ENCODE measurements at places on chromosomes 7 and 10.

DNA sequence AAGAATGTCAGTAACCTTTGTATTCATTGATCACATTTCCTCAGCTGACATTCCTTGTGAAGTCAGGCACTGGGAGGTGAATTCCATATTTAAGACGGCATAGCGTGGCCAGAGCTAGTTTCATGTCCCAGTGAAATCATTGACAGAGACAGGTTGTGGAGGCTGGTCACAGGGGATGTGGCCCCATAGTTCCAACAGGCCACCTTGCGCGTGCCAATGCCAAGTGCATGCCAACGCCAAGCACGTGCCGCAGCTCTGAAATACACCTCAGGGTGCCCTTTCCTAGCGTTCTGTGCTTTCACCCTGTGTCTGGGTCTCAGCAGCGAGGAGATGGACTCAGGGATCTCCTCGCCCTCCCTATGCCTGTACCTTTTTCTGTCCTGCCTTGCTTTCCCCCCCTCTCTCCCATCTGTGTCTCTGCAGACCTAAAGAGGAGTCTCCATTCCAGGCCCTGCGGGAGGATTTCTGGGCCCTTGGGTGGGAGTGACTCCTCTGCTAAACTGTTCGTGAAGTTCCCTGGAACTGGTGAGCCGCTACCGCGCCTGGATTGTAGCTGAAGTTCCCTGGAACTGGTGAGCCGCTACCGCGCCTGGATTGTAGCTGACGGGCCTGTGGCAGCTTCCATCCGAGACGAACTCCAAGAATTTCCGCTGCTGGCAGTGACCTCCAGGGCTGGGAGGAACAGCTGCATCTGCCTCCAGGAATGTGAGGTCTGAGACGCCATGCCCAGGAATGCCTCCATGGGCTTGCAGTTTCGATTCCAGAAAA is 19.7 kb downstream of the AQP1 start:
- DNase-seq: no peak

DNA sequence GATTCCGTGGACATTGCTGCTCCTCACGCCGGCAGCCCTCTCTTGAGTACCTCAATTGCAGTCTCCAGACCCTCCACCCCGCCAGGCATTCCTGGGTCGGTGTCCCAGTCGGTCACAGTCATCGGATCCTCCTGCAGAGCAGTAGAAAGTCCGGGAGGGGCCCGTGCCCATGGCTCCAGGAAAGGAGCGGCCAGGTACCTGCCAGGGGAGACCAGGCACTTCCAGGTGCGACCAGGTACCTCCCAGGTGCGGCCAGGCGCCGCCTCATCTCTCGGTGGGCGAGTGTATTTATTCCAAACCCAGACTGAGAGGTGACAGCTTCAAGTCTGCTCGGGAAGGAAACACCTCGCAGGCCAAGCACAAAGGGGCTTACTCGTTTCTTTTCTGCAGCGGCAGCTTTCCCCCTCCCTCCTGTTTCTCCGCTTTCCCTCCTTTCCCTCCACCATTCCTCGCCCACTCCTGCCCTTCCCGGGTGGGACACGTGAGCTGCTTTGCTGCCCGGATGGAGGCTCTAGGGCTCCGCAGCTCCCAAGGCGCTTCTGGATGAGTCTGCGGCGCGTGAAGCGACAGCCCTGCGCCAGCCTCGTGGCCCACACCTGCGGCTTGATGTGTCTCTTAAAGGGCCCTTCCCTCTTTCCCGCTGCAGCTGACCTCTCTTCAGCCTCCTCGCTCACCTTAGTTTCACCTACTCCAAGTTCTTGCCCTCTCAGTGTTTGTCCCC is 39.4 kb upstream of the AGK start:
- DNase-seq: no peak

DNA sequence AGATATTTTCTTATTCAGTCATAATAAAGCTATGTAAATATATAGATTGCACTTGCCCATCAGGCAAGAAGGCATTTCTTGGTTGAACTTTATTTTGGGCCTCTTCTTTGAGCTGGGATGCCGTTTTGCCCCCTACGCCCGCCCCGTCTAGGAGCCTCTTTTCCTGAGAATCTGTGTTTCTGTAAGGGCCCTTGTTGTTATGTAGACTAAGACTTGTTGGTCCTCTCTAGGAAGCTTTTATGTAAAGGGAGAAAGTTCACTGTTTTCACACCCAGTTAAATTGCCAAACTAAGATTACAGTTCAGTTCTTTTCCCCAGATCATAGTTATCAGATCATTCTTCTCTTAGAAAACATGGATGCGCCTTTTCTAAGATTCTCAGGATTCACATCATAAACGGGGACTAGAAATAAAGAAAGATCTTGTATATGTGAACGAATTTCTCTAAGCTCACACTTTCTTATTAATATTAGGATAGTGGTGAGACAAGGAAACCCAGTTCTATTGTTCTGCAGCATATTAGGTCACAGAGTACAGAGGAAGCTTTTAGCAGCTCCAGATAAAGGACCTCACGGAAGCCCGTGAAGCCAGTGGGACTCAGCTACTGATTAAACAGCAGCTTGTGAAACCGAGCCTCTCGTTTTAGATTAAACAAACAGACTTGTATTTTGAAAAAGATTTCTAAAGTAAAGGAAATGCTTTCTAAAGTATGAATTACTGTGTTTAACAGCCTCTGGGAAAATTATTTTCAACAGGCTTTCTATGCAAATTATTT is 3.8 kb downstream of the LMTK2 start:
- DNase-seq: no peak

- peak; percentile 33 for DNase-seq
These were observed 88.4 kb downstream of the BEND7 start for GRCh38 chr10:13440185-13441061.

- DNase-seq: no peak
These were observed 64.2 kb downstream of the BICC1 start for GRCh38 chr10:58576751-58577436.

- no peak for DNase-seq
These were observed 52.4 kb upstream of the NANOS1 start for GRCh38 chr10:118977022-118977599.

DNA sequence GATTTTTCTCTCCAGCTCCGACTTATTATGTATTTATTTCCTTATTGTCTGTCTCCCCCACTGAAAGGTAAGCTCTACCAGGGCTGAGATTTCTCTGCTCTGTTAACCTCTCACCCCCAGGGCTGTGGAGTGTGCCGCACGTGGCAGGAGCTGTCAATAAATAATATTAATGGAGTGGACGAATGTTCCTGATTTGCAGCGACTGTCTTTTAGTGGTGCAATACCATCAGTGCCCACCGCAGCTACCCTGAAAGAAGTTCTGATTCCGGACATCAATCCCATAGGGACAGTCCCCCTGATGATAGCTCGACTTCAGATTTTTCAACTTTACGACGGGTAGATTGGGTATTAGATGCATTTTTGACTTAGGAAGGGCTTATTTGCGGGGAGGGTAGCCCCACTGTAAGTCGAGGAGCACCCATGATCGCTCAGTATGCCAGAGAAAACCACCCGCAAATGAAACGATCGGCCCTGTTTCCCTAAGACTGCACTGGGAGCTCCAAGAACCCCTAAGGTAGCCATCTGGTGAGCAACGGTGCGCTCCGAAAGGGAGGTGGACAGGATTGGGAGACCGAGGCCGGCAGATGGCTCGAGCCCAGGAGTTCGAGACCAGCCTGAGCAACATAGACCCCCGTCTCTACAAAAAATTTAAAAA is 986 bp upstream of the PPP2R2D start:
- no peak for DNase-seq

- no peak for DNase-seq
These were observed 46.9 kb upstream of the BTBD16 start for GRCh38 chr10:122224159-122224558.

DNA sequence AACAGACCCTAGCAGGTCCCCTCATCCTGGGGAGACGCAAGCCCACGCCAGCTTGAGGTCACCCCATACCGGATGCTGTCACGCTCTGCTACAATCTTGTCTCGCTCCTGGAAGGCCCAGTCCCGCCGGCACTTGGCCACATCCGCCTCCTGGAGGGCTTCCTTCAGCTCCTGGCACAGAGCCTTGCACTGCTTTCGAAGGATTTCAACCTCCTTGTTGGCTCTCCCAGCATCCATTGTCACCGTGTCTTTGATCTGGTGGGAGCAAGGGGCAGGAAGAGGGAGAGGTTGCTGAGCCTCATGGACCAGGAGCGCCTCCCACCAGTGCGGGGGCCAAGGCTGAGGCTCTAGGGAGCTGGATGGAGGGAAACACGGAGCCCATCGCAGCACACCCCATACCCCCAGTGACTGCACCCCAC is 90.9 kb downstream of the DLG5 start:
- DNase-seq: no peak

DNA sequence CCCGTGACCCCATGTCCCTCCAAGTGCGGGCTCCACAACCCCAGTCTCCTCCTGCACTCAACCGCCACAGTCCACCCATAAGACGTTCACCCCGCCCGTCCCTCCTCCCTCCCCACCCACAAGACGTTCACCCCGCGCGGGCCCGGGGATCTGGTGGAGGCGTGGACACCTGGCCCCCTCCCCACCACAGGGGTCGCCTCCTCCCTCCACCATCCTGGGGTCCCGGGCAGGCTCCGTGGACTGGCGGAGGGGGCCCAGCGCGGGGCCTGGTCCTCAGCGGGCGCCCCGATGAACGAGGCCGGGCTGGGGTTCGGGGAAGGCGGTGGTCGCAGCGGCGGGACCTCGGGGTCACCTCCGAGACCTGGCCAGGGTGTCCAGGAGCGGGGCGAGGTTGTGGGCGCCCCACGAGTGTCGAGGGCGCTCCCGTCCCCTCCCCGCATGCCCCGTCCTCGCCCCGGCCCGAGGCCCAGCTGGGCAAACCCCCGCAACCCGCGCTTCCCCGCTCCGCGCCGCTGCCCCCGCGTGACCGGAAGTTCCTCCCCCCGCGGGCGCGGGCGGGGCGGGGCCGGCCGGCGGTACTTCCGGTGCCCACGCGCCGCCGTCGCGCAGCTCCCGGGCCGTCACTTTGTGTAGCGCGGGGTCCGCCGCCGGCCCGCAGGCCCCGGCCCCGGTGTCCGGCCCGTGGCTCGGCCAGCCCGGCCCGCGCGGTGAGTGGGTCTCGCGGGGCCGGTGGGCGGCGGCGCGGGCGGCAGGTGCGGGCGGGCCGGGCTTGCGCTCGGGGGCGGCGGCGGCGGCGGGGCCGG is at the start of gene ZNF316:
Gene ZNF316 (plus strand): TSS at position 578 of the 803 bp plus-strand sequence. CDS start 5,092 bp downstream, outside the sequence.
- DNase-seq: peak; percentile 55

- no peak for DNase-seq
These were observed 174.5 kb upstream of the ZMIZ1 start for GRCh38 chr10:78894089-78894840.

DNA sequence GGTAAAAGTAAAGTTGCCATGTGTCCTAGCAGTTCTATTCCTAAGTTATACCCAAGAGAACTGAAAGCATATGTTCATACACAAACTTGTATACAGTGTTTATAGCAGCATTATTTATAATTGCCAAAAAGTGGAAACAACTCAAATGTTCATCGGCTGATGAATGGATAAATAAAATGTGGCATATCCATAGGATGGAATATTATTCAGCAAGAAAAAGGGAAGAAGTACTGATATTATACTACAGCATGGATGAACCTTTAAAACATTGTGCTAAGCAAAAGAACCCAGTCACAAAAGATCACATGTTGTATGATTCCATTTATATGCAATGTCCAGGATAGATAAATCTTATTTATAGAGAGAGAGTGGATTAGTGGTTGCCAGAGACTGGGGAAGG is 68.9 kb downstream of the NRF1 start:
- DNase-seq: no peak

- DNase-seq: no peak
These were observed 4.2 kb downstream of the ZNF488 start for GRCh38 chr10:47379901-47380300.

DNA sequence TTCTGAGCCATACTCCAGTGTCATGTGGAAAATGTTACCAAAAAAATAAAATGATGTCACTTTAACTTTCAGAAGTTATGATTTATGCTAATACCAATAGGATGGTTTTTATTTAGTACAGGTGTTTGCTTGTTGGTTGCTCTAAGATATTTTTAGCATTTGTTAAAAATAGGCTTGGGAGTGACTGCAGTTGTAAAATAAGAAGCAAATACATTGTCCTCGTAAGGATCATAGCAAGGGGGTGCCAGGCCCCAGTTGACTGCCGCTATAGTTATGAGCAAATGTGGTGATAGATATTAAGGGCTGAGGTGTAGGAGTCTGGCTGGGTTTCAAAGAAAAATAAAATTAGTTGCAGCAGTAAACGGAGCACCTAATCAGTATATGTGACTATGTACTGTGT is 354.4 kb upstream of the BMPER start:
- DNase-seq: no peak

DNA sequence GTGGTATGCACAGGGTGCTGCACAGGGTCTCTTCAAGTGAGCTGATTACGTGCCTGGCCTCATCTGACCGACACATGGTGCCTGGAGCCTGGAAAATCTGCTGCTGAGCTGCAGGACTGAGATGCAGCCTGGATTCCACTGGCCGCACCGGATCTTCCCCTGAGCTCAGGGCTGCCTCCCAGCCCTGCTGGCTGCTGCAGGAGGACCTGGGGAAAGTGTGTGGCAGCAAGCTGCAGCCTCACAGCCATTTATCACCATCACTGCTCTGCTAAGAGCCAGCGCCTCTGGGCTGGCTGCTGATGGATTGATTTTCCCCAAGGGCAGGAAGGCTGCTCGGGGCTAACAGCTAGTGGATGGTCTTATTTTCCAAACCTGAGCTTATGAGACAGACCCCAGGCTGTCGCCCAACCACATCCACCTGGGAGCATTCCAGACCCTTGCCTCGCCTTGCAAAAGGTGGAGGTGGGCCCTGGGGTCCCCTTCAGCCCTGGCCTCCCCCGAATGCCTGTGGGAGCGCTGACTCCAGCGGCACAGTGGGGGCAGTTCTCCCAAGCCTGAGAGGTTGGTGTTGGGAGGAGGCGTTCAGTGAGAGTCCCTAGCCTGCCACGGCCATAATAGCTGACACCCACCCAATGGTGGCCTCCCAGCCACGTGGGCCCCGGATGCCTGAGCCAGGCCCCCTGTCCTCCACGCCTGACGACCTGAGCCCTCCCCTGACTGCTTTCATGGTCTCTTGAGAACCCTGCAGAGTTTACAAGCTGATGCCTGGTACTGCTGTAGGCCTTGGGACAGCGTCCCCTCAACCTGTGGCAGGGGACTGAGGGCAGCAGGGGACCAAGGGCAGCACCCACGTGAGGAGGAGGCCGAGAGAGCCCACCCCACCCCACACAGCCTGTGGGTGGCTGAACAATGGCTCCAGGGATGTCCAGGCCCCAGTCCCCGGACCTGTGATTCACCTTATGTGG is 38.2 kb downstream of the STK32C start:
- no peak for DNase-seq

DNA sequence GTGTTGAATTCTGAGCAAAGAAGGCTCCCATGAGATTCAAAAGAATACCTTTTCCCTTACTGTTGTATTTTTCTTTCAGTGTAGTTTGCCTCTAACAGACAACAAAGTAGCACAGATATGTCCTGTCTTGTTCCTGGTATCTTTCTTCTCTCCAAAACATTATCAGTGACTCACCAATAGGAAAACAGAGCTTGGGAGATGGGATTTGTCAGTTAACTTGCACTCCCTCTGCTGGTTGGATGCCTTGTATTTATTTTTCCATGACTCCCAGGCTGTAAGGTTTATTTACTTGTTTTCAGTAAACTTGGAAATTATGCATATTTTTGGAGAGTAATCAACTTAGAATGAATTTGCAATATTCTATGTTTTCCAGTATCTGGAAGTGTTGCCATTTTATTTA is 129.7 kb downstream of the SAMD9 start:
- DNase-seq: no peak
